ENCODE measurements at places on chromosomes 3 and 15.

GRCh38 chr3:141646760-141647561, 91.1 kb upstream of the RNF7 start:
- DNase-seq, result peak; percentile 62

- DNase-seq, result peak; percentile 8
Measured at GRCh38 chr3:96266395-96267190, 547.8 kb upstream of the EPHA6 start.

- no peak for DNase-seq
Measured at GRCh38 chr3:158453865-158454264, 117.1 kb upstream of the MLF1 start.

DNA sequence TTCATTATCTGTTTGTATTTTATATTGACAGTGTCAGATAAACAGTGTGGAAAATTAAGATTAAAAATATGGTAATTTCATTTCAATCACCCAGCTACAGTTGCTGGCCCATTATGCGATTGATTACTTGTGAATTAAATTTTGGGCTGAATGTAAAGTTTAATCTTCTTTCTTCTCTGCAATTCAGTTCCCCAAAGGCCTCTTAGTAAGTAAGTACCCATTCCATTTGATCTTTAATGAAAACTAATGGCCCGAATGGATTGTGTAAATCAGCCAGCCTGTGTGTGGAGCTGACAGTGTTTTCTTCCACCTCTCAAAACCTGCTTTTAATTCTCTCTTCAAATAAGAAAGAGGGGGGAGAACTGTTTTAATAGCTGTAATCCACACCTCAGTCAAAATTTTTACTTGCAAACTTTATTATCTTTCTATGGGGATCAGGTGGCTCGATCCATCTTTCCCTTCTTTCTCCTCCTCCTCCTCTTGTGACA, 307.1 kb downstream of the IL20RB start:
- no peak for DNase-seq

DNA sequence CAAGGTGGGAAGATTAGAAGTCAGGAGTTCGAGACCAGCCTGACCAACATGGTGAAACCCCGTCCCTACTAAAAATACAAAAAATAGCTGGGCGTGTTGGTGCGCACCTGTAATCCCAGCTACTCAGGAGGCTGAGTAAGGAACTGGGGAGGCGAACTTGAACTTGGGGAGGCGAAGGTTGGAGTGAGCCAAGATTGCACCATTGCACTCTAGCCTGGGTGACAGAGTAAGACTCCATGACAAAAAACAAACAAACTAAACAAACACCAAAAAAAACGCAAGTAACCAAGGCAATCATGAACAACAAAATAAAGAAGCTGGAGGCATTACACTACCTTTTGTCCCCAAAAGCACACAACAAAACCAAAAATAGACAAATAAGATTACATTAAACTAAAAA, 547.3 kb upstream of the GBE1 start:
- no peak for DNase-seq

DNA sequence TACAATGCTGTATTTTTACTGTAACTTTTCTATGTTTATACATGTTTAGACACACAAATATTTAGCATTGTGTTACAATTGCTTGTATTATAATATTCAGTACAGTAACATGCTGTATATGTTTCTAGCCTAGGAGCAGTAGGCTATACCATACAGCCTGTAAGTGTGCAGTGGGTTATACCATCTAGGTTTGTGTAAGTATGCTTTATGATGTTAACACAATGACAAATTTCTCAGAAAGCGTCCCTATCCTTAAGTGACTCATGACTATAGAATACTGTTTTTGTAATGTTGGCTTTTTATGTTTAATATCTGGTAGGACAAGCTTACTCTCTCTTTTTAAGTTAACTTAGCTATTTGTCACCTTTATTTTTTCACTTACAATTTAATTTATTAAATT, 127.5 kb upstream of the THRB start:
- DNase-seq, result no peak

DNA sequence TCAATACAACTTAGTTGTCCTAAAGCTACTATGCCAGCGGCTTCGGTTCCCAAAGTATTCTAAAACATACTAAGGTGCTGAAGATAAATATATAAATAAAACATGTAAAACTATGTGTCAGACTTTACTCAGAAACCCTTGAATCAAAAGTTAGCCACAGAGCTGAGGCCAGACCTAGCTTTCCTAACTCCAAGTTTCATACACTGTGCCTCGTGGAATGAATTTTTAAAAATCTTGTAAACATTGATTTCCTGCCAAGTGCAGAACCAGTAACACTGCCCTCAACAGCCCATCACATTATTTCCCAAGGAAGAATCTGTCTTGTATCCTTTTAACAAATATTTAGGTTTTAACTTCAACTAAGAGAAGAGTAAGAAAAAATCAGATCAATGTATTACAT, 36.4 kb downstream of the TAMM41 start:
- peak; percentile 53 for DNase-seq

- DNase-seq, result no peak
Measured at GRCh38 chr3:121768452-121768851, 18.9 kb upstream of the GOLGB1 start.

DNA sequence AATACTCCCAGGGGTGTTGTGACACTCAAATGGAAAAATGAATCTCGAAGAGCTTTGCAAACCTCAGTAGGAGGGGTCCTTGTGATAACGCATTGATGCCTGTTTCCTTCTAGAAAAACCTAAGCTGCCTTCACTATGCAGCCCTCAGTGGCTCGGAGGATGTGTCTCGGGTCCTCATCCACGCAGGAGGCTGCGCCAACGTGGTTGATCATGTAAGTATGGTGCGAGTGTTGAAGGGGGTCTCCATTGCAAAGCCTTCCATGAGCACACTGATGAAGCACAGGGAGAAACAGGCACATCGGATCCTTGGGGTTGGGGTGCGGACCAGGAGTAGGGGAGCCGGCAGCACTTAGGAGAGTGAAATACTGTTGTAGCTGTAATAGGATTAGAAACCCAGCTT, 22.3 kb downstream of the ANKDD1A start:
- DNase-seq, result no peak

- DNase-seq, result no peak
Measured at GRCh38 chr3:28291577-28291976, 50.2 kb downstream of the CMC1 start.

- DNase-seq, result peak; percentile 3
Measured at GRCh38 chr3:171614318-171614921, 154.2 kb upstream of the TNIK start.

GRCh38 chr3:130340766-130341165, 4.7 kb upstream of the COL6A5 start:
- DNase-seq, result no peak

GRCh38 chr3:124707656-124708062, 22.6 kb upstream of the UMPS start:
- peak; percentile 93 for DNase-seq

- peak; percentile 37 for DNase-seq
Measured at GRCh38 chr3:170848292-170848917, 21.6 kb downstream of the RPL22L1 start.

DNA sequence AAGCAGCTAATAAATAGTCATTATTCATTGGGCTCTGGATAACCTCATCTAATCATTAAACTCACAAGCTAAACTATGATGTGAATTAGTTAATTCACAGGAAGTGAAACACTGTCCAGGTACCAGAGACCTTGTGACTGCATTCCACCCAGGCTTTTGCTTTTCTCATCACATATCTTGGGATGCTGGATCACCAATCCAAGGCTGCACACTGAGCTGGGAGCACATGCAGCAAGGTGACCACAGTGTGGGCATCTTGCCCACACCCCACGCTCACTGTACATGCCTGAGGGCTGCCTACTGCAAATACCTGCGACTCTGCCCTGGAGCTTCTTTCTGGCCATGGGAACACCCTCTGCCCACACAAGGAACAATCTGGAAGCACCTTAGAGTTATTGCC, 40.6 kb upstream of the TNFAIP8L3 start:
- DNase-seq, result no peak

DNA sequence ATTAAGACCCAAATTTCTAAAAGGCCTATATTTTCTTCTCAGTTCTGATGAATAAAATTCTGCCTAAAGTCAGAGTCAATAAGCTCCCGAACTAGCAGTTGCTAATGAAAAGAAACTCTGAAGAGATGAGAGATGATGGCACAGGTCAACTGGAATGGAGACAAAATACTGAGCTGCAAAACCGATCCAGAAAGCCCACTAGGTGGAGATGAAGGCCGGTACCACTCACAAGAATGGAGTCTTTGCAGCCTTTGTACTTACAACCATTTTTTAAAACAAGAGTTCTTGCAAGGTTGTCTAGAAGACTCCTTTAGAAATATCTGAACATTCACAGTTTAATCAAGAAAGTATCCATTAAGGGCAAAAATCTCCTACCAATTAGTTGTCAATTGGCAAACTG, 119.9 kb upstream of the TJP1 start:
- DNase-seq, result no peak

GRCh38 chr15:96053781-96054428, 276.6 kb upstream of the NR2F2 start:
- DNase-seq, result no peak

- peak; percentile 57 for DNase-seq
Measured at GRCh38 chr3:158701420-158702065, 29.1 kb upstream of the LXN start.

GRCh38 chr15:99749386-99749785, 16.1 kb upstream of the LYSMD4 start:
- no peak for DNase-seq

GRCh38 chr3:150306083-150306482, 102.0 kb upstream of the TSC22D2 start:
- DNase-seq, result no peak

- DNase-seq, result no peak
Measured at GRCh38 chr3:132874701-132875100, 152.5 kb upstream of the NPHP3 start.

GRCh38 chr15:51561271-51561670, 61.3 kb downstream of the DMXL2 start:
- DNase-seq, result no peak

- DNase-seq, result no peak
Measured at GRCh38 chr3:150238995-150239619, 169.0 kb upstream of the TSC22D2 start.

DNA sequence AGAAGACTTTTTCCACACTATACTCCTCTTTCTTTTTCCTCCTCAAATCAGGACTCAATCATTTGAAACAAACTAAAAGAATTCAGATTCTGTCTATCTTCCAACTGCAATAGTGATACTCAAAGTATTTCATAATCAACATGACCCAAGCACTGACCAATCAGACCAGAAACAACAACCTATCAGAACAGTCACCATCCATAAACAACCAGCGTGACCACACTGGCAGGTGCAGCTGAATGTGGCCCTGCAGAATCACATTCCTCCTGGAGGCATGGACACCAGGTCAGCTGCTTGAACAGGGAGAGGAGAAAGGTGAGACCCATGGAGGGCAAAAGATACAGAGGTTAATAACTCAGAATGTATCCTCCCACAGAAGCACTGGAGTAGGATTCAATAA, 13.3 kb downstream of the HRG start:
- DNase-seq, result no peak

DNA sequence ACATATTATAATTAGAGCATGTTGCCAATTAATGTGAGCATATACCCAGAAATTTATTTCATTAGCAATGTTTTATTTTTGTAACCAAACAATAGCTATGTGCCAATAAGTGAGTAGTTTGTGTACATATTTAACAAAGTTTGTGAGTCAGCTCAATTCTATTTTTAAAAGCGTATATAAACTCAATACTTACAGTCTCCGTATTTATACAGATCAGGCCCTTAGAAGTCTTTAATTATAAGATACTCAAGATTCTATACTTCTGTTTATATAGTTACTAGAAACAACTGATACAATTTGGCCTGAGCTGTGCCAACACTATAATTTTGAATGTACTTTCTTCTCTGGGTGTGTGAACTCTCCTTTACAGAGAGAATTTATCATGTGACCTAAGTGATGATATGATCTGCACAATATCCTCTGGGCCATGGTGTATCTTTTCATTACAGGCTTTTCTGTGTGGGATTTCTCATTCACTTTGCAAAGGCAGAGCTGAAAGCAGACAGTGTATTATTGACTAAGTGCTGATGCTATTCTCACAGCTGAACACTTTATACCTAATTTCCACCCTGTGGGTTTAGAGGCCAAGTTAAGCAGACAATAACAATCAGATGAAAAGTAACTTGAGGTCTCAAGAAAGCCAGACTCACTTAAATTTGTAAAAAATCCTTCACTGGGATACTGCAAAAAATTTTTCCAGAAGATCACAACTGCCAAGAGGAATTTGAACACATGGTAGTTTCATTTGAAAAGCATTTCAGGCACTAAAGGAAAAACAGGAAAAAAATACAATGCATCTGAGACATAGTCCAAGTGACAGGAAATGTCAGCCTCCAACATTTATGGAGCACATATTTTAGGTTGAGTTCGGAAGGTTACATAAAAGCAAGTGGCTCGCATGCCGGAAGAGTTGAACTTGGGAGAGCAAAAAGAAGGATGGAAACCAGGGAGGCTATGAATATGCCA, 277.9 kb upstream of the SEMA6D start:
- DNase-seq, result peak; percentile 60

GRCh38 chr3:64764386-64764929, 76.7 kb upstream of the ADAMTS9 start:
- DNase-seq, result no peak

DNA sequence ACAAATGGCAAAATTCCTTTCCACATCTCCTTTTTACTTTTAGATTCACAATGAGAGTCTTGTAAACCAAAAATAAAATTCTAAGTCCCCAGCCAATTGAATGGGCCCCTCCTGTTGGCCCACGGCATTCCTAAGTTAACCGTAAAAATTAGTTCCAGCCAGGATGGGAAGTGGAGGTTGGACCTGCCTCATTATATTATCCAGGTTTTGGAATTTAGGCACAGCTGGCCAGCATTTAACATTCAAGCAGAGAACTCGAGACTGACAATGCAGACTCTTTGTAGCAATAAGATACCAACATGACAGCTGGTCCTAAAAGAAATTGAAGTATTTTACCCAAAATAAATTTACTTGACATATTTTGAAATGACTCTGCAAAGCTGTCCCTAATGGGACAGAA, 321.0 kb upstream of the NAALADL2 start:
- DNase-seq, result no peak

GRCh38 chr3:117632191-117632590, 922.6 kb downstream of the TUSC7 start:
- DNase-seq, result no peak

DNA sequence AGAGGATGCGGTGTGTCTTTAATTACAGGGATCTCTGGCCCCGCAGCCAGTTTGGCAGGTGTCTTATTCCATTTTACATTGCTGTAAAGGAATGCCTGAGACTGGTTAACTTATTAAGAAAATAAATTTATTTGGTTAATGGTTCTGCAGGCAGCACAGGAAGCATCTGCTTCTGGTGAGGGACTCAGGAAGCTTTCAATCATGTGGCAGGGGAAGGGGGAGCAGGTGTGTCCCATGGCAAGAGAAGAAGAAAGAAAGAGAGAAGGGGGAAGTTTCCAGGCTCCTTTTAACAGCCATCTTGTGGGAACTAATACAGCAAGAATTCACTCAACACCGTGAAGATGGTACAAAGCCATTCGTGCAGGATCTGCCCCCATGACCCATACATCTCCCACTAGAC, 128.0 kb upstream of the CRBN start:
- no peak for DNase-seq
